ENCODE measurements at places on chromosomes 7 and 10.
A peak's percentile ranks its signal among the peaks of the same experiment; 100 is the strongest.

GRCh38 chr7:110994028-110994967 is 96.6 kb upstream of the LRRN3 start:
- DNase-seq = no peak

- no peak for DNase-seq
Measured at GRCh38 chr10:105605918-105606317, 964.8 kb downstream of the SORCS3 start.

DNA sequence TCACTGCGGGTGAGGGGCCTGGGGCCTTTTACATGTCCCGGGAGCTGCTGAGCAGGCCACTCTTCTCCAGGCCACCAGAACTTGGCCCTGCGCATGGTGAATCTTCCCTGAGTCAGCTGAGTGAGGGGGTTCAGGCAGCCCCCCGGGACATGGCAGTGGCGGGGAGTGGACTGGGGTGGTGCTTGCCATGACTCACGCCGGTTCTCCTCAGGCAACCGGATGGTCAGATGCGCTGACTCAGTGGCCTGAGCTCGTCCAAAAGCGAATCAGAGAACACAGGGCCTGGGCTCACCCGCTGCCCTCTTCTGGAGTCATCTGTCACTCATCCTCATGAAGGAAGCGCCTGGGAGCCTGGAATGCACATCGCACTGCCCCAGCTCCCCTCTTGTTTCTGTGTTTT is 33.5 kb downstream of the HTRA1 start:
- DNase-seq = no peak

- DNase-seq = no peak
Measured at GRCh38 chr10:94122211-94122610, 128.5 kb downstream of the PLCE1 start.

- DNase-seq = no peak
Measured at GRCh38 chr7:106177738-106178592, 65.9 kb upstream of the SYPL1 start.

GRCh38 chr7:123748171-123748733 is 551 bp downstream of the WASL start:
- peak; percentile 5 for DNase-seq

DNA sequence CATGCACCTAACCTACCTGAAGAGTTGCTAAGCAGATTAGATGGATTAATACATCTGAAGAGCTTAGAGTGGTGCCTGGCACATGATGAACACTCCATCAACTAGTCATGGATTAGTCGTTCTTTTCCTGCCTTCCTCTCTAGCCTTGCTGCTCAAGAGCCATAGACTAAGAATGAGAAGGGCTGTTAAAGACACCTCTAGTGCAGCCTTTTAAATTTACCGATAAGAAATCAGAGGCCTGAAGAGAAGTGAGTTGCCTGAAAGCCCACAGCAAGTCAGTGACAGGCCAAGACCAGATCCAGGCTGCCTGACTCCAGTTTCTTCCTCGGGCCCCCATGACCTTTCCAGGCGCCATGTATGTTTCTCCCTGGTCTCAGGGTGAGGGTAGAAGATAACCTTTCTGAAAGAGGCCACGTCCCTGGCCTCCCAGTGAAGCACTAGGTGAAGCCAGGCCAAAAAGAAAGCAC is 6.5 kb downstream of the TSPAN15 start:
- DNase-seq = no peak

GRCh38 chr7:128177768-128178550 is 63.1 kb upstream of the LEP start:
- DNase-seq = no peak

- DNase-seq = no peak
Measured at GRCh38 chr7:4815609-4816418, 40.4 kb downstream of the AP5Z1 start.

DNA sequence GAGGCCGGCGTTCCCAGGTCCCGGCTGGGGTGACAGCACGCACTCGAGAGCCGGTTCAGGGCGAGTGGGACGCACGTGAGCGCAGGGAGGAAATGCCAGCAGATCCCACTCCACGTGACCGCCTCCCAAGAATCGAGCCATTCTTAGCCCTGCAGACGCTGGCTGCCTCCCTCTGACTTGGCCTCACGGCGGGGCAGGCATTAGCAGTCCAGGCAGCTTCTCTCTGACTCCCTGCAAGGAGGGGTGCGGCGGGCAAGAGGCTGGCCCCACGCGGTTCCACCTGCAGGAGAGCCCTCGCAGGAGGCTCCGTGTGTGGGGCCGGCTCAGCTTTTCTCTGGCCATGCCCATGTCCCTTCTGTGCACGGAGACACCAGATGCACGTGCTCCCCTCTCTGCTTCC is 10.1 kb downstream of the GPR146 start:
- DNase-seq = no peak

- DNase-seq = no peak
Measured at GRCh38 chr7:125427676-125428075, 498.1 kb upstream of the POT1 start.

- DNase-seq = no peak
Measured at GRCh38 chr10:103762916-103763315, 92.5 kb downstream of the SH3PXD2A start.

DNA sequence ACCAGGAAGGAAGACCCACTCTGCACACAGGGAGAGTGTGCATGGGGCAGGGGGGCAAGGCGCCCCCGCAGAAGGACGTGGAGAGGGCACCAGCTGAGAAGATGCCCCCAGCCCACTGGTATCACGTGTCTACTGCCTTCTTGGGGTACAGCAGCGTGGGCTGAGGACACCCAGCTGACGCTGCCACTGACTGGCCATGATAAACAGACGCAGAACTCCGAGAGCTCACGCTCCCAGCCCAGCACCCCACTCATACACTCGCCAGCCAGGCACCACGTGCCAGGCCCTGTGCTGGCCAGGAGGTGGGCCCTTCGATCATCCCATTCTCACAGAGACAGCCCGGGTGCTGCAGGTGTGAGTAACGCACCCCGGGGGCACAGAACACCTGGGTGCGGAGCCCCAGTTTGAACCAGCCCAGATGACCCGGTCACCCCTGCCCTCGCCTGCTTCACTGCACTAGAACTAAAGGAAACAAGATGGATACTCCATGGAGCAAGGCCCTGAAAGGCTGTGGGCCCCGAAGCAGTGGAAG is 199.8 kb downstream of the MAD1L1 start:
- no peak for DNase-seq

DNA sequence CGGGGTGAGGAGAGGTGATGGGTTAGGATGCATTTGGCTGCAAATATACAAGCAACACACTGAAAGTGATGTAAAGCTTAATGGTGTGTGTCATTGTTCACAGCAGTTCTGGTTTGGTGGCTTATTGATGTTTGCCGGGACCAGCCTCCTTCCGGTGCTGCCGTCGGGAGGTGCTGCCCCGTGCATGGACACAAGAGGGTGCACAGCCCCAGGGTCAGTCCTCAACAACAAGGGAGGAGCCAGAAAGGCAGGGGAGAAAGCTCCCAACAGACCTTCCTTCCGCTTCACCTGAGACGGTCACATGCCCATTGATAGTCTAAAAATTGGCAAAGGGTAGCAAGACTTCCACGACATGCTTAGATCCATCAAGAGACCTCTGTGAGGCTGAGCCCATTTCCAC is 9.5 kb downstream of the RNF32 start:
- DNase-seq = no peak

- no peak for DNase-seq
Measured at GRCh38 chr7:27053153-27053552, 42.6 kb downstream of the HOXA1 start.
